GM12892 (cell line): ENCODE measurements at places on chromosomes 1 and 21.

DNA sequence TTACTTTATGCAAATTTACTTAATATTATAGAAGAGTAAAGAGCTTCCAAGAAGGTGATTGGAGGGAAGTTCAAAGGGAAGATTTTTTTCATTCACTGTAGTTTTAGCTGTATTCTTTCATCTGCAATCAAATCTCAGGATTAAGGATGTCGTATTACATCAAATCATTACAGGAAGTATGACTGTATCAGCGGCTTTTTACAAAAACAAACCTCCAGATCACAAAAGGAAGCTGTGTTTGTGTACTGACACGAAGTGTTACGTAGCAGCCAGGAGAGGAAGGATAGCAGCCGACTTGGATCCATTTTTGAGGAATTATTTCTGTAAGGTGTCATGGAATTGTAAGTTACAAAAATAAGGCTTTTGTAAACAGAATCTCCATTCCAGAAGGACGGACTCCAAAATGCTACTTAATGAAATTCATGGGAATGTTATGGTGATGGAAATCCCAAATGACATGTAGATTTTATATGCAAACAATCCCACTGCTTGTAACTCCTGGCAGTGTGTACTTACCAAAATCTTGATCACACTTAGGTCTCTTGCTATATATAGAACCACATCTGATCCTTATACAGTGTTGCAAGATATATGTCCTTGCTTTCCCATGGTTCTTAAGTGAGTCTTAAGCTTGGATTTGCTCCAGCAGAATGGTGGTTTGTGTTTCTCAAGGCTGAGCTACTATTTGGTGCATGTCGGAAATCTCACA lies 49.8 kb downstream of the KCNJ15 start:
- DNase-seq = no peak

GRCh38 chr1:23809751-23810171 lies 9.2 kb upstream of the GALE start:
- DNase-seq = peak; percentile 83

DNA sequence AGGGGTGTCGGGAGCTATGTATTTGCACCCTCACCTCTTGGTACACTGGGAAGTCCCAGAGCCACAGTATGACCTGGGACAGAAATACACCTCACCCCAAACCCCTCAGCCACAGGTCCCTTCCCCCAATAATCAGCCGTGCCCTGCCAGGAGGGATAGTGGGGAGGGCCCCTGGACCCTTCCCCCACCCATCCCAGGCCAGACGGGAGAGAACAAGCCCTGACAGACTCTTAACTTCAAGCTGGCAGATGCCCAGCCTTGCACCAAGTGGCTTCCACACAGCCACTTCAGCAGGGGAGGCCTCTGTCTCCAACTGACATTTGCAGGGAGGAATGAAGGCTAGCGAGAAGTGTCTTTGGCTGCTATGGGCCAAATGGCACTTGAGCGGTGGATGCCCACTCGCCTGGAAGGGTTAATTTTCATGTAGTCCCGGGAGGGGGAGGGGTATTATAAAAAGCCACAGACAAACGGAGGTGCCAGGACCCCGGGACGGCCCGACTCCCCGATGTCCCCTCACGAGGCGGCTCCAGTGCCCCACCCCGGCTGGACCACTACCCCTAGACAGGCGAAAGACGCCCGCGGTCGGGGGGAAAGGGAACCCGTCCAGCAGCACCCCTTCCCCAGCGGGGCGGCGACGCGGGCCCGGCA lies 495 bp downstream of the SYNC start:
- no peak for DNase-seq

GRCh38 chr1:192610112-192610889 lies 25.6 kb upstream of the RGS13 start:
- no peak for DNase-seq

DNA sequence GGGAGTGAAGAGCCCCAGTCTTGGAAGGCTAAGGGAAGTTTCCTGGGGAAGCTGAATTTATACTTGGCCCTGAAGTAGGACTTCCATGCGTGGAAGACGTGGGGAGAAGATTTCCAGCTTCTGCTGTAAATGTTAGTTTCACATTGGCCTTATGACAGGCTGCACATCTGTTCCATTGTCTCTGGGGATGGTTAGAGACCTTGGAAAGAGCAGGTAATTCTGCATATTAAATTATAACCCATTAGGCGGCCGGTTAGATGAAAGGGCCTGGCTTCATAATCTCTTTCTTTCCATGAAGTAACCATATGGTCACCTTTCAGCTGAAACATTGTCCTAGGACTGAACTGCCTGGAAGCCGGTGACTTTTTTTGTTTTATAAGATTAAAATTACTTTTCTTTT lies 37.5 kb downstream of the DPT start:
- DNase-seq = no peak
